Bronchial smooth muscle cell (primary cell): ENCODE measurements at places on chromosomes 13 and 19. TPM values are rescaled to one million over a fixed set of nuclear protein-coding genes. Genes with fewer than 3 reads are reported as not detected.

TINCR gene
- total RNA-seq, result under 0.01 TPM in 2 replicates

SPRY2 gene
- total RNA-seq, result 6.5 and 10.6 TPM in 2 replicates

KLK1 gene
- total RNA-seq, result not detected in 2 replicates

ZNF763 gene
- total RNA-seq, result 0.86 and 2.5 TPM in 2 replicates

DPF1 gene
- 0.34 and 0.63 TPM in 2 replicates for total RNA-seq

ASF1B gene
- total RNA-seq, result 0.43 and 0.95 TPM in 2 replicates

ZNF492 gene
- 0.16 TPM in 1 of 2 replicates, not detected in the other for total RNA-seq

PTH2 gene
- total RNA-seq, result not detected in 2 replicates

CGB5 gene
- total RNA-seq, result 0.16 TPM in 1 of 2 replicates, not detected in the other

RGL3 gene
- total RNA-seq, result 2.7 and 4.4 TPM in 2 replicates

GPR12 gene
- not detected in 2 replicates for total RNA-seq

TUBA3C gene
- not detected in 2 replicates for total RNA-seq

DHX34 gene
- 6.6 and 6.8 TPM in 2 replicates for total RNA-seq

MCEMP1 gene
- not detected in 2 replicates for total RNA-seq

FFAR1 gene
- not detected in 2 replicates for total RNA-seq

NKG7 gene
- total RNA-seq, result not detected in 2 replicates

FGF22 gene
- total RNA-seq, result 0.16 TPM in 1 of 2 replicates, not detected in the other

KIR2DL1 gene
- not detected in 2 replicates for total RNA-seq

KIR2DL3 gene
- total RNA-seq, result not detected in 2 replicates

CCDC8 gene
- 40.5 and 50.6 TPM in 2 replicates for total RNA-seq

ZNF534 gene
- 0.17 TPM in 1 of 2 replicates, not detected in the other for total RNA-seq

FXYD3 gene
- 0.16 and 1.1 TPM in 2 replicates for total RNA-seq

AMER2 gene
- under 0.01 TPM in 1 of 2 replicates, not detected in the other for total RNA-seq

GNG8 gene
- not detected in 2 replicates for total RNA-seq

PRR22 gene
- total RNA-seq, result 0.09 and 0.16 TPM in 2 replicates

UGGT2 gene
- total RNA-seq, result 27.0 and 41.5 TPM in 2 replicates

UNC13A gene
- under 0.01 and 0.32 TPM in 2 replicates for total RNA-seq

RYR1 gene
- under 0.01 TPM in 2 replicates for total RNA-seq

AXL gene
- total RNA-seq, result 105 and 126 TPM in 2 replicates

HSD17B14 gene
- 5.5 and 15.9 TPM in 2 replicates for total RNA-seq

C13orf42 gene
- total RNA-seq, result not detected in 2 replicates

DAND5 gene
- total RNA-seq, result not detected in 2 replicates

ZIM2 gene
- 0.09 TPM in 1 of 2 replicates, not detected in the other for total RNA-seq

ZSCAN5C gene
- not detected in 2 replicates for total RNA-seq

PRSS57 gene
- not detected in 2 replicates for total RNA-seq

LPAR2 gene
- total RNA-seq, result 0.52 and 1.9 TPM in 2 replicates

PLD3 gene
- total RNA-seq, result 165 and 192 TPM in 2 replicates

ZNF415 gene
- 12.1 and 14.8 TPM in 2 replicates for total RNA-seq

SUGP1 gene
- total RNA-seq, result 27.9 and 29.9 TPM in 2 replicates

CEACAM4 gene
- not detected in 2 replicates for total RNA-seq

ADM5 gene
- 0.17 and 0.47 TPM in 2 replicates for total RNA-seq

KIR3DL1 gene
- not detected in 2 replicates for total RNA-seq

DPY19L3 gene
- 15.8 and 17.7 TPM in 2 replicates for total RNA-seq

ATP4B gene
- total RNA-seq, result not detected in 2 replicates

KLK15 gene
- 0.09 TPM in 1 of 2 replicates, not detected in the other for total RNA-seq

OR4F17 gene
- not detected in 2 replicates for total RNA-seq

OR7D2 gene
- total RNA-seq, result not detected in 2 replicates

PEAK3 gene
- total RNA-seq, result not detected in 2 replicates

SPACA4 gene
- total RNA-seq, result not detected in 2 replicates

PRTN3 gene
- not detected in 2 replicates for total RNA-seq

SPIB gene
- not detected in 2 replicates for total RNA-seq

MYBPC2 gene
- under 0.01 TPM in 2 replicates for total RNA-seq

KCNK6 gene
- 1.9 and 2.0 TPM in 2 replicates for total RNA-seq

MTUS2 gene
- 0.17 TPM in 1 of 2 replicates, not detected in the other for total RNA-seq

RAB11B gene
- total RNA-seq, result 73.1 and 78.3 TPM in 2 replicates

CEACAM21 gene
- not detected in 2 replicates for total RNA-seq

SELENOV gene
- not detected in 2 replicates for total RNA-seq

SULT2B1 gene
- total RNA-seq, result 0.16 and 0.17 TPM in 2 replicates
